ENCODE measurements at places on chromosomes 11 and 22.

DNA sequence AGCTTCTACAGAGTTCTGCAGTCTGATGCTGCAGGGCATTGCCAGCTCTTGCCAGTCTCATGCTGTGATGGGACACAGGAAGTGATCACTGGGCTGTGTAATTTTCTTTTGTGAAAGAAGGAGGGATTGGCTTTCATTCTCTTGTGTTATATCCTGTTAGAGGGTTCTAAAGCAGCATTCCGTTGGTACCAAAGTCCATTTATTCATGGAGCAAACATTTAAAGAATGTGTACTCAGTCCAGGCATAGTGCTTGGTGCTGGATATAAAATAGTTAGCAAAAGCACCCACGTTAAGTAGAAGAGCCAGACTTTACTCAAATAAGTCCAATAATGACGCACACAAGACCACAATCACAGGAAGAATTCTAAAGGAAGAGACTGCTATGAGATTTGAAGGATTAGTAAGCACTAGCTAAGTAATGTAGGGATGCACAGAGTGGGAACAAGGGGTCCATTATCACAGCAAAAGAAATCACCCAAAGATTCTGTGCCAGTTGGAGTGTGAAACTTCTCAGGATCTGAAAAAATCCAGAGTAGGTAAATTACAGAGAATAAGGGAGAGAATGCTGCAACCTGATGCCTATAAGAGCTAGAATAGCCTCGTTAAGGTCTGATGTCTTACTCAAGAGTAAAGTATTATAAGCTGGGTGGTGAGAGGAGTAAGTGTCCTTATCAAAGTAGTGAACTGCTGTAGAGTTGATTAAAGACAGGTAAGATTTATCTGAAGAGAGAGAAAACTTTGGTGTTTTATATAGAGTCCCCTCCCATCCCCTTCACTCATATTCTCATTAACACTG lies 728.3 kb downstream of the METTL15 start:
- DNase-seq = no peak

- no peak for DNase-seq
Observed at GRCh38 chr11:56852131-56852530, 103.6 kb upstream of the OR9G4 start.

DNA sequence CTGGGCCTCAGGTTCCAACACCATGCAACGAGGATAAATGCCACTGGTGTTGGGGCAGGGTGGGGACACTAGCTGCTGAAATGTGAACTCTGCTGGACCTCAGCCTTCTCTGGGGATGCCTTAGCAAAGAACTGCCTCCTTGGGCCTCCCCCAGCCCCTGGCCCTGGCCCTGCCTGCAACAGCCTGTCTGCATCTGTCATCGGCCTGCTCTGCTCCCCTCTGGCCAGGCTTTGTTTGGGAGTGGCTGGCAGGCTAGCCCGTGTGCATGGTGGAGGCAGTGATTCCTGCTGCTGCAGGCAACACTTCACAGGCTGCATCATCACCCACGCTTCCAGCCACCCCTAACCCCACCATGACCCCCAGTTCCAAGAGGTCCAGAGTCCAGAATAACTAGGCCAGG lies 11.5 kb upstream of the MYOD1 start:
- no peak for DNase-seq

DNA sequence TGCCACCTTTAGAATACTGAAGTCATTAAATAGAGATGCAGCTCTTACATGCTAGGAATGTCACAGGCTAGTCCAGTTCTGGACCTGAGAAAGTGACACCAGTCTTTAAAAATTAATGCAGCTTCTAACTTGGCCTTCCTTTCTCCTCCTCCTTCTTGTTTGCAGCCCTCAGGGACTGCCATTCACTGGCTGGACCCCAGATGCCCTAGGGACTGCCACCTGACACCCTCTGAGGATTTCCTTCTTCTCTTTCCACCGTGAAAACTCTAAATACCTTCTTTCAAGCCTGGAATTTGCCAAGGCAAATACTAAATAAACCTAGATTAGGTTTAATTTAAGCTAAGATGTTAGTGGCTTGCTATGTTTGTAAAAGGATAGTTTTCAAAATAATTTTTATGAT lies 78.4 kb downstream of the MUC15 start:
- DNase-seq = no peak

- no peak for DNase-seq
Observed at GRCh38 chr11:94838027-94838731, 70.0 kb downstream of the AMOTL1 start.

- no peak for DNase-seq
Observed at GRCh38 chr22:21928048-21928447, 24.6 kb downstream of the PPM1F start.

GRCh38 chr11:36454941-36455631 lies 55.0 kb downstream of the TRAF6 start:
- DNase-seq = no peak

GRCh38 chr11:118471030-118471429 lies 34.7 kb downstream of the KMT2A start:
- DNase-seq = no peak

- no peak for DNase-seq
Observed at GRCh38 chr22:21797444-21798221, 62.0 kb upstream of the YPEL1 start.

GRCh38 chr11:44978274-44978960 lies 27.7 kb upstream of the TP53I11 start:
- no peak for DNase-seq

DNA sequence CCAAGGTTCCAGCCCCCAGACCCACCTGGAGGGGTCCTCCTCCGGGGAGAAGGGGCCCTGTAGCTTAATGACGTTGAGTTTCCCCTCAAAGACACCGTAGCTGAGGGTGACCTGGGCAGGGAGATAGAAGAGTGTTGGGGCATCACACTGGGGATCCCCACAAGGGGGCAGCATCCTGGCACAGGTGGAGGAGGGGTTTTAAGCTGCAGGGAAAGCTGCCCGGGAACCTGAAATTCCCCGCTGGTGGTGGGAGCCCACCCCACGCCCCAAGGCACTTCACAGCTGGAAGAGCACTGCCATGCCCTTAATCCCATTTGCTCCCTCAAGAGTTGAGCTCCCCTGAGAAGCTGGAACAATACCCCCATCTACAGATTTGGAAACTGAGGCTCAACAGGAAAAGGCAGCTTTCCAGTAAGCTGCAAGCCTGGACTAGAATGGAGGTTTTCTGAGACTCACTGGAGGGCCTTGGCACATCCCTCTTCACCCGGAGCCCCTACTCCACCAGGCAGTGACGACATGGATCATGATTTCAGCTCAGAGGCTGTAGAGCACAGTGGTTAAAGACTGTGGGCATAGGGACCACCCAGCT lies 13.7 kb downstream of the MFNG start:
- no peak for DNase-seq

- no peak for DNase-seq
Observed at GRCh38 chr22:22169923-22170322, 74.7 kb upstream of the VPREB1 start.

GRCh38 chr11:44954051-44954906 lies 3.6 kb upstream of the TP53I11 start:
- DNase-seq = no peak

GRCh38 chr11:72724021-72724551 lies 28.1 kb downstream of the ARAP1 start:
- DNase-seq = no peak

GRCh38 chr11:79570104-79570503 lies 129.3 kb upstream of the TENM4 start:
- no peak for DNase-seq

GRCh38 chr11:270451-271318 lies 7.5 kb upstream of the NLRP6 start:
- DNase-seq = no peak

DNA sequence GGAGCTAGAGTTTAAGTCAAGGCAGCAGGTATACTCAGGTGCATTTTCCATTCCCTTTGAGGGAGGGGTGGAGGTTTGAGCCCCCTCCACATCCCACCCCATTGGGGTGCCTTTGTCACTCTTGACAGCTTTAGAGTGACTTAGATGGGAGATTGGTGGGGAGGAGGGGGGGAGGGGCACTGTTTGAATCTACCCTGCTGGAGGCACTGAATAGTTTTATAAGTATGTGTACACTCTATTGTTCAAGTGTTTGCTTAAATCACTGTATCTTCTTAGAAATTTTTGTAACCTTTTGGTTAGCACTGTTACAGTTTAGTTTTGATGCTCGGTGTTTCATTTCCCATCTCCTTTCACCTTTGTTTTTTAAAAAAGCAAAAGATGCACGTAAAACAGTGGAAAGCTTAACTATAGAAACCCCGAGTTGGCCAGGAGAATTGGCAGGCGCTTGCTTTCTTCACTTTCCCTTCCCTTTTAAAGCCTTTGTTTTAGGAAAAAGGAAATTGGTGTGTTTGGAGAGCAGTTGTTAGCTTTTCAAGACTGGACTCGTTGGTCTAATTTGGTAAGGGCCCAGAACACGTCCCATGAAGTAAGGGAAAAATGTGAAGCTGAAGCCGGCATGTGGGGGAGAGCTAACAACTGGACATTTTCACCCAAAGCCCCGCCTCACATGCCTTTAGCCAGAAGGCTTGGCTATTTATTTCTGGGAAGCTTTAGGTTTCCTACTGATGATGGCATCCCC lies 42.8 kb downstream of the TNRC6B start:
- no peak for DNase-seq

DNA sequence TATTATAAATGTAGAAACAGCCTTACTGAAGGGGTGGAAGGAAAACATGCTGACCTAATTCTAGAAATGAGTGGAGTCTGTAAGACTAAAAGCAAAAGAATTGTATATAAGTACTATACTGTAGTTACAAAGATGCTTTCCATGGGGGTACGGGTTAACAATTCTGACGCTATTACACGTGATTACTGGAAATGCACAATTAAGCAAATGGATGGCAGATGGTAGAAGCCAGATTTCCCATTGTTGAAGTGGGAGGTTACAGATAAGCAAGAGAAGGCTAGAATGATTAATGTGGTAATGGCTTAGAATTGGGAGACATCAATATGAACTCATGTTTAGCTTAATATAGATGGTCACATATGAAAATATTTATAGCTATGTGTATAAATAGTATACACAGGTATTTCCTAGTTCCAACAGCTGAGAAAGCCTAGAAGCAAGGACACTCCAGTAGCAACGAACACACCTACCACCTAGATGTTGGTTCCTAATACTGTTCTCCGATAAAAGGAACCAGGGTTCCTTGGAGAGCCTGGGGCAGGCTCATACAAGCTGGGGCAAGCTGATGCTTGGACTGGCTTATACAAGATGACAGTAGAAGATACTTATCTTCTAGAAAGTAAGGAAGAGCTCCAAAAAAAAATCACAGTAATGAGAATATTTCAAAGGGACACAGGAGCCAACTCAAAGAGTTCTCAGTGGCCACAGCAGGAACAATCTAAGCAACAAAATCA lies 13.5 kb downstream of the SMC1B start:
- DNase-seq = no peak

DNA sequence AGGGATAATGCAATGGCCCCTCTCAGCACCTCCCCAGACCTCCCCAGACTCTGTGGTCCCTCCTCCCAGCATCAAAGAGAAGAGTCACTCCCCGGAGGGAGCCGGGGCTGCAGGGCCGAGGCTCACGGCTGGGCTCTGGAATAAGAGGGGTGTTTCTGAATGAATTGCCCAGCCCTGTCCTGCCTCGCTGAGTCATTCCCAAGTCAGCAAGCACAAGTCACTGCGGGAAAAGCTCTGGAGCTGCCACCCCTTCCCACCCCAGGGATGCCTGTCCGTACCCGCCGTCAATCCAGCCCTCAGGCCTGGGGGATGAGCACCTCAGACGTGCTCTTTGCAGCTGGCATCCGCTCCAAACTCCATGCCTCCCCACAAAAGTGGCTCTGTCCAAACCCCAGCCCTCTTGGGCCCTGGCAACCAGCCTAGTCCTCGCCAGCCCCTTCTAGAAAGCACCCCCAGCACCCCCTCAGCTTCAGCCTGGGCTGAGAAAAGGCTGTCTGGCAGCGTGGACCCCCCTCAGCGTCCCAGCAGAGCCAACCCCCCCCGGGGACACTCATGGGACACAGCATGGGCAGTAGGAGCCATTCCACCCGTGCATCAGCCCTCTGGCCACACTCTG lies 22.7 kb downstream of the CELSR1 start:
- no peak for DNase-seq

DNA sequence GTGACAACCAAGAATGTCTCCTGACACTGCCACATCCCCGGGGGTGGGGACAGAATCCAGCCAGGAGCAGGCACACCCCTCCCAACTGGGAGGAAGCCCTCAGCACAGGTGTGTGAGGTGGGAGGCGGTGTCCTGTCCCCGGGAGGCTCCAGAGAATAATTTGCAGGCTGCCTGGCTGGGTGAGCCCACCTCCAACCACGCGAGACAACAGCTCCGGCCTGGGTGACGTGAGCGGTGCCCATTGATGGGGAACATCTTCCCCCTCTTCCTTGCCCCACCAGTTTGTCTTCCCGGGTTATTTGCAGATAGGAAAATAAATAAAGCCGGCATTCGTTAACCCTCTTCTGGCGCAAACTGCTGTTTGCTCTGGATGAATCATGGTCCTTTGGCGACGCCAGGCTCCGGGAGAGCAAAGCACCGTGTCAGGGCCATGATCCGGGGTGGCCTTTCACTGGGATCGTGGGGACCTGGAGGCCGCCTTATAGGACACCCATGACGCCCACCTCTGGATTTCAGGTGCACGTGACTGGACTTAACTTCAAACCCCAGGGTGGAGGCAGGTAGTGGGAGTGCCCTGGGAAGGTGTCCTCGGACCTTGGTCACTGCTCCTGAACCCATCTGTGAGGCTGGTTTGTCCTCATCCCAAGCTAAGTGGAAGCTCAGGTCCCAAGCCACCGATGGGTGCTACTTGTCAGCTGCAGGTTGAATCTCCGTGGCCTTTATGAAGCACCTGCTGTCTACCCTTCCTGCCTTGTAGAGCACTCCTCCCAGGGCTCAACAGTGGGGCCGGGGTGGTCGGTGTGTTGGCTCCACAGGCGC lies 13.9 kb downstream of the CCND1 start:
- no peak for DNase-seq

DNA sequence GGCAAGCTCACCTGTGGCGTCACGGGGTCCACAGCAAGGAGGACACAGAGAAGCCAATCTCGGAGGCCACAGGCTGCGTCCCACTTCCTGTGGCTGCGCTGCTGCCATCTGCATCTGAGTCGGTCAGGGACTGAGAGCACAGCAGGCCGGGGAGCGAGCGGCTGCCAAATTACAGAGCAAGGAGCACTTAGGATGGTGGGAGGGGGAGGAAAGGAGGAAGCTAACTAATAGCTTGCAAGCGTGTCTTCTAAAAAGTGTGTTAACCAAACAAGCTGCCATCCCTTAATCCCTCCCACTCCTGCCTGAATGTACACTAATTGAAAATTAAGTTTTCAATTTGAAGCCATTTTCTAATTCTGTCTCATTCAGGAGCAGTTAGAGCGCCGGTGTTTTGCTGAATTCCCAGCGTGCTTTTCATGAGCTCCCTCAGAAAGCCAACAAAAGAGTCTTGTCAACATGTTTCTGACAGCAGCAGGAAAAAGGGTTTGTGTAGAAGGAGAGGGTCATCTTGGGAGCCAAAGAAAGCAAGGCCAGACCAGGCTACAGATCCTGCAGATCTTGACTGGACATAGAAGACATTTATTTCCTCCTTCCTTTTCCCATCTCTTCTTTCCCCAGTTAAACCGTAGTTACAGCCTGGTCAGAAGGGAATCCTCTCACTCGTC lies 42.4 kb upstream of the API5 start:
- no peak for DNase-seq

GRCh38 chr22:33524511-33525260 lies 395.6 kb downstream of the LARGE1 start:
- DNase-seq = no peak

Data from NCI-H510A (cell line).